Left forelimb (tissue), 1 donor: ENCODE measurements at places on chromosomes 7 and 10.
A peak's percentile ranks its signal among the peaks of the same experiment; 100 is the strongest.

- no peak for DNase-seq
Observed at GRCh38 chr10:121485436-121486139, 112.7 kb downstream of the FGFR2 start.

GRCh38 chr10:62634576-62634975 lies 169.9 kb upstream of the ADO start:
- no peak for DNase-seq

GRCh38 chr7:71015252-71015900 lies 116.6 kb upstream of the GALNT17 start:
- peak; percentile 75 for DNase-seq

DNA sequence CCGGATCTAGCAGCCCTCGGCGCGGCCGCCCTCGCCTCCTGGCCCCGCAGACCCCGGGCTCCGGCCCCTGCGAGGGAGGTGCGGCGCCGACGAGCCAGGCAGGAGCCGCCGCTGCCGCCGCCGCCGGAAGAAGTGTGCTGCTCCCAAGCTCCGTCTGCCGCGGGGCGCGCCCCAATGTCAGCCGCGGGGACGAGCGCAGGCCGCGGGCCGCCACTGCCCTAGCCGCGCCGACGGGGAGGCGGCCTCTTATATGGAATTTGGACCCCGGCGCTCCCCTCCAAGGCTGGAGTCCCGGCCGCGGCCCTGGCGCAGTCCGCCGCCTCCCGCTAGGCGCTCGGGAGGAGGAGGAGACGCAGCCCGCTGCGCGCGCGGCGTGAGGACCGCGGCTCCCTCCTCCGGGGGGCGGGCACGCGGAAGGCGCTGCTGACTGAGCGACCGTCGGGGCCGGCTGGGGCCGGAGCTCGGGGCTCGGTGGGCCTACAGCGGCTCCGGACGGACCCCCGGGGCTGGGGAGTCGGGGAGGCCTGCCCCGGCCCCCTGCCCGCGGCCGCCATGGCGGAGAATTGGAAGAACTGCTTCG lies at the start of gene TRIM8:
Gene TRIM8 (plus strand): TSS at position 414 of the 580 bp plus-strand sequence. CDS start 139 bp downstream, at position 553.
- peak; percentile 81 for DNase-seq

GRCh38 chr7:106393564-106394251 lies 108.9 kb upstream of the NAMPT start:
- no peak for DNase-seq

- DNase-seq, result no peak
Observed at GRCh38 chr7:22651534-22652243, 75.3 kb upstream of the IL6 start.

DNA sequence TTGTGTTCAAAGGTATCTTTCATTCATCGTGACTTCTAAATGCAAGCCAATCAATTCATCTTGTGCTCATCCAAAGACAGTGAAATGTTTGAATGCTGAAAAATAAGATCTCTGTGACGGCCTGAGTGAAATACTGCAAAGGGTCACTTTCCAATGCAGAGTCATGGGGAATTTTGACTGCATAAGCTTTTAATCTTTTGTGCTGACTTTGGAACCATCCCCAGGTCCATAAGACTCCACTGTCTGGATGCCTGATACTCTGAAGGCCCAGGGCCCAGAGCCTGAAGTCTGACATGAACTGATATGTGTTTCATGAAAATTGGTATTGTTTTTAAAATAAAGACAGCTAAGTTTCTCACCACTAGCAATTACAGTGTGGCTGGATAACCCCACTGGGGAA lies 39.0 kb downstream of the PPP1R3C start:
- no peak for DNase-seq

DNA sequence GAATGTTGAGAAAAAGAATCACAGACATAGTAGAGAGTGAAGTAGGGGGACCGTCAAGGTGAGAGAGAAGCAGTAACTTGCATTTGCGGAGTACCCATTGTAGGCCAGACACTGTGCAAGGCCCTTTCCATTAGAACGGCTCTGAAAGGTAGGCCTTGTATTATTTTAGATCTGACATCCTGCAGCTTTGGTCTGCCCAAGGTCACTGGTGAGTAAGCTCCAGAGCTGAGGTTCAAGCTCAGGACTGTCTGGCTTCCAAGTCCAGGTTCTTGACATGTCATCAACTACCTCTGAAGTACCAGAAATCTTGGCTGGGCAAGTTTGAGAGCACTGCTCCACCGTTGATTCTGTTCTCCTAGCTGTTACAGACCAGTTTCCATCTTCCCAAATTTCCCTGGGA lies 13.2 kb upstream of the EVX1 start:
- no peak for DNase-seq

GRCh38 chr7:105198223-105198622 lies 184.2 kb downstream of the KMT2E start:
- no peak for DNase-seq

DNA sequence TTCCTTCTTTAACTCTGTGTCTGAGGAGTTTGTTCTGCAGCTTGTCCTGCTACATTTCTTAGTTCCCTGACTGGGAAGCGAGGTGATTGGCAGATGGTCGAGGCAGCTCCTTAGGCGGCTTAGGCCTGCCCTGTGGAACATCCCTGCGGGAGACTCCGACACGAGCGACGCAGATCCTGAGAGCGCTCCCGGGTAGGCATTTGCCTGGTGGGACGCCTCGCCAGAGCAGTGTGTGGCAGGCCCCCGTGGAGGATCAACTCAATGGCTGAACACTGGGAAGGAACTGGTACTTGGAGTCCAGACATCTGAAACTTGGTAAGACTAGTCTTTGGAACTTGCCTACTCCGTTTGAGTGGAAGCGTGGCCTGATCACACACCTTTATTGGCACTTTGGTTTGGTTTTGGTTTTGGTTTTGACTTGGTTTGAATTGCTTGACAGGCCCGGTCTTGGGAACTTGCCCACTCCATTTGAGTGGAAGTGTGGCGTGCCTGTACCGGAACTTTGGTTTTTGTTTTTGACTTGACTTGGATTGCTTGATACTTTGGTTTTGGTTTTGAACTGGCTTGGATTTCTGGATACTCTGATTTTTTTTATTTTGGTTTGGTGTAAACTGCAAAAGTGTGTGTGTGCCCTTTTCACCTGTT lies 42.6 kb downstream of the MAP3K8 start:
- DNase-seq, result no peak

DNA sequence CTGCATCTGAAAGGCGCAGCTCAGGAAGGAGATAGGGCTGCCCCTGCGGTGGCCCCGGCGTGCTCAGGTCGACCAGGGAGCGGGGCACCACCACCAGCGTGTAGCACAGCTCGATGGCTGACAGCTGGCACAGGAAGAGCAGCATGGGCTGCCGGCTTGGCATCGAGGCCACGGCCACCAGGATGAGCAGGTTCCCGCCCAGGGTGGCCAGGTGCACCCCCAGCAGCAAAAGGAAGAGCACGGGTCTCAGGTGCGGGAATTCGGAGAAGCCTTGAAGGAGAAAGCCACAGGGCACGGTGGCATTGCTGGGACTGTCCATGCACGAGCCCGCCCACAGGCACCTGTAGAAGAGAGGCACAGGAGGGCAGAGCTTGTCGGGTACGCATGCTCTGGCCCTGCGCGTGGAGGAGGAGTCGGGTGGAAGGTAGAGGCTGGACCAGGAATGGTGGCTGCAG lies 33.9 kb downstream of the TAS2R41 start:
- no peak for DNase-seq

DNA sequence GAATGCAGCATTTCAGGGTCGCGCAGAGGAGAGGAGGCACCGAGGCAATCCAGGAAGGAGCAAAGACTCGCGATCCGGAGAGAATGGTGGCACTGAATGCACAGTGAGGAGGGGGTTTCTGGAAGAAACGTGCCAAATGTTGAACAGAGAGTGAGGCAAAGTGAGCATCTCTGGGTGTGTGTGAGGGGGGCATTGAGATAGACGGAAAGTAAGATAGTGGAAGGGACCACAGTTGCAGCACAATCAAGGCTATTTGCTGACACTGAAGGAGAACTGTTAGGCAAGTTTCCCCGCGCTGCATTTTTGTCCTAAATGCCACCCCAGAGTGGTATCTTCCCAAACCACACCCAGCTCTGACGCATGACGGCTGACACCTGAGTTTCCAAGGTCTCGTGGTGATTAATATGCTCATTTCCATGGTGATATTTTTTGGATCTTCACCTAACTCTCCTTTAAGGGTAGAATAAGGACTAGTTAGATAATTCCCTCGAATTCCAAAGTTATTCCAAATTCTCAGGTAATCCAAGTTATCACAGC lies 14.4 kb upstream of the ADO start:
- DNase-seq, result no peak

- DNase-seq, result no peak
Observed at GRCh38 chr10:3046210-3046779, 21.1 kb upstream of the PFKP start.

GRCh38 chr7:27888736-27889135 lies 148.8 kb downstream of the TAX1BP1 start:
- no peak for DNase-seq

DNA sequence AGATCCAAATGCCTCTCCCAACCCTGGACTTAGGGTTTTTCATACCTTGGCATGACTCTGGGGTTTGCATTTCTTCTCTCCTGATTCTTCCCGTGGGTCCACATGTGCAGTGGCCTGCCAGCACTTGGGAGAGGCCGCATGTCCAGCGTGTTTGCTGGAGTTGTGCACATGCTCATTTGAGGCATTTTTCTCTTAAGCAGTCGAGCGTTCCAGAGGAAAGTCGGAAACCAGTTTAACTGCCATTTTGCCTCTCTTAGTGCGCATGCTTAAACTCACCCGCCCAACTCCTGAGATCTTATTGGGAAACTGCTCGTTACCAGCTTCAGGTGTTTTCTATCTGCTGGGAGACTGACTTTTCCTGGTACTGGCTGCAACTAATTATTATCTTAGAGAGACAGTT lies 888.4 kb upstream of the PHF14 start:
- DNase-seq, result no peak

DNA sequence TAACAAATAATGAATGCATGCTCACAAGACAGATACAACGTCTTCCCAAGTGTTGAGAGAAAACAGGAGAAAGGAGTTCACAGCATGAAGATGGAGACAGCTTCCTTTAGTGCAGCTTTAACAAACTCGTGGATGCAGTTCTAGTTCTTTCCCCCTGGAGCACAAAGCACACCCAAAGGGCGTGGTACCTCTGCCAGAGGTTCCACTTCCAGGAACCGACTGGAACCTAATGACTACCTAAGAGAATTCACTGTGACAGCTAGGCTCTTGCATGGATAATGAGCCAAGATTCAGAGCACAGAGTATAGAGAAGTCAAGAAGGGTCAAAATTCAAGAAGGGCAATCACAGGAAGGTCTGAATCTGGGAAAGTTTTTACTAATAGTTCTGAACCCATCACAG lies 673.2 kb downstream of the XPNPEP1 start:
- DNase-seq, result no peak

DNA sequence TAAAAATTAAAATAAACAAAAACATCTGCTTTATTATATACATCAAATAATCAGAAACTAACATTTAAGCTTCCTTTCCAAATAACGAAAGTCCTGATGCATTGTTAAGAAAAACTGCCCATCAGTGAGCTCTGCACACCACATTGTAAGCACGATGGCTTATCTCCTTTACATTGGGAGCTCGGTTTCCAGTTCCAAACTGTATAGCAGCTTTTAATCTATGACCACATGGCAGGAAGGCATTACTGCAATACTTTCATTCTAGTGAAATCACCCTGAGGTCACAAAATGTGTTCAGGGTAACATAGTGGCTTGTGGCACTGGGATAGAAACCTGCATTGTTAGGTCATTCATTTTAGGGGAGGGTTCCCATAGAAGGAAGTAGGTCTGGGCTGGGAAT lies 146.3 kb downstream of the ZNF22 start:
- no peak for DNase-seq

GRCh38 chr10:5466451-5467206 lies 32.7 kb downstream of the CALML5 start:
- peak; percentile 89 for DNase-seq
